Trophoblast cell (in vitro differentiated cells and primary cell): ENCODE measurements at places on chromosomes 3 and 15.

DNA sequence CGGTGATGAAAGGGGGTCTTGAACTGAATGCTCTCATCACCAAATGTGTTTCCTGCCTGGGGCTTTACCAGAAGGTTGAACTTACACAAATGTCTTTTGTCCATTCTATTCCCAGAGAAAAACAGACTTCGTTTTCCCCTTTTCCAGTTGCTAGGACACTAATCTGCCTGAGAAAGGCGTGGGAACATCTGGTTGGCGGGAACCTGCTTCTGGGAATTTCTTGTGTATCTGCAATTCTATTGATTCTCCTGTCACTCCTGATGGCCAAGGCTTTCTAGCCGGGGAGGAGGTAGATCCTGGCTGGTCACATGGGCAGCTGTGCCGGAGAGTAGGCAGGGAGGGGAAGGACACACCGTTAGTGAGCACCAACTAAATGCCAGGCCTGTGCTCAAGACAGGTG, 31.1 kb upstream of the CCDC174 start:
- DNase-seq: no peak

DNA sequence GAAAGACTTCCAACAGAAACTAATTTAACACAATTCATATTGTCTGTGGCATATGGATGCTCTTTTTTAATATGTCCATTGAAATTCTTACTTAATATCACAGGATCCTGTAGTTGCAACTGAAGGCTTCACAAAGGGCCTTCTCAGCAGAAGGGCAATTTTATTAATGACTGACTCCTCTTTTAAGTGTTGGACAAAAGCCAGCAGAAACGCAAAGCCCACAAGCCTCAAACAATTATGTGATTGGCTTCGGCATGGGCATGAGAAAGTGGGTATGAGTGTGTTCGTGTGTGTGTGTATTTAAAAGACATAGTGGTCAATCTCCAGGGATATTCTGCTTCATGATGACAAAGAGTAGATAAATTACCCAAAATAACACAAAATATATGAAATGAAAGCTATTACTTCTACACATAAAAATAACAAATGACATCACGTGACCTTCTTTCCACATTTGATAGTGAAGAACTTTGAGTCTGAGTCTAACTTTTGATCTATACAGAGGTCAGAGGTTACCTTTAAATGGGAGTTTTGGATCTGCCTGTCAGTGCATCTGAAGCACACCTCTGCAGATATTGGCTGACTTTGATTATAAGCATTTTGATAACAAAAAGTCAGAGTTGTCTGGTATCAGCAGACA, 496.9 kb downstream of the CADM2 start:
- no peak for DNase-seq

GRCh38 chr15:86362555-86362954, 282.9 kb downstream of the AGBL1 start:
- DNase-seq: no peak

DNA sequence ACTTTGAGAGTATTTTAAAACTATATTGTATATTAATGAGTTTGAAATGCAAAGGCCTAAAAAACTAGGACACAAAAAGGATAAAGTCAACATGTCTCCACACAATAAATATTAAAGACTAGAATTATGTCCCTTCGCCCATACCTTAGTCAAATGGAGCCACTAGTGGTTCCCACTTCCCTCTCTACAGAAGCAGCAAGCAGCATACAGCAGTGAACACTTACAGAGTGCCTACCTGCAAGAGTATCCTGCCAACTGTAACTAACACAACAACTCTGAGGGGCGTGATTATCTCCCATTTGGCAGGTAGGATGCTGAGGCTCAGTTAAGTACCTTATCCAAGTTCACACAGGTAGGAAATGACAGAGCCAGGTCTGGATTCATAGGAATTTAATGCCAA, 17.2 kb downstream of the DYNC1LI1 start:
- no peak for DNase-seq

DNA sequence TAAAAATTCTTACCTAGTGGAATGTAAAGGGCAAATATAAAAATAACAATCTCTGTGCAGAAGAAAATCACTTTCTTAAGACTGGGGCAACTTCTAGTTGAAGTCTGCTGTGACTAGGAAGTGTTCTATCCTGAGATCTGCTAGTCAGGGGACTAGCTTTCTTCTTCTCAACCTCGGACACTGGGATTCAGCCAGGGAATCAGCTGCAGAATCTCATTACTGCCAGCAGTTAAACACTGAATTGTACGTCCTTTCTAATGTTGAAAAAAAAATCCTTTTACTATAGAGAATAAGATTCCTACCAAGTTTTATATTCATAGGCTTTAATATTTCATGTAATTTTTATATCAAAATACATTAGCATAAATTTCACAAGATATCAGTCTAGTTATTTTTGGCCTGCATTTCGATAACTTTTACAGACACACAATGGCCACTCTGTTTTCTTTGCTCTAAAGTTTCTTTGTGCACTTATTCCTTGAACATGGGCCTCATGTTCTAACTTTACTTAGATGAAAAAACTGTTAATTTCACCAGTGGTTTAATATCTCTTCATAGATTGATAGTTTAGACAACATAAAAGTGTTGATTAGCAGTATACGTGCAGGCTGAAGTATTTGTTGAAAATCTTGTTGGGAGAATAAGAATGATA, 2.6 kb upstream of the NEO1 start:
- no peak for DNase-seq
